SJSA1 (cell line): ENCODE measurements at places on chromosomes 5 and 9. TPM values are rescaled to one million over a fixed set of nuclear protein-coding genes. Genes with fewer than 3 reads are reported as not detected.
A peak's percentile ranks its signal among the peaks of the same experiment; 100 is the strongest.

Gene C5
- 2.4 and 2.7 TPM in 2 replicates for total RNA-seq

Gene PGM5
- total RNA-seq, result 0.03 TPM in 1 of 2 replicates, not detected in the other

Gene ZNF366
- total RNA-seq, result not detected in 2 replicates

Gene ACER2
- total RNA-seq, result 0.75 and 0.82 TPM in 2 replicates

Gene ARID3C
- not detected in 2 replicates for total RNA-seq

Gene SLC22A4
- total RNA-seq, result 3.8 and 4.4 TPM in 2 replicates

Gene TEX48
- total RNA-seq, result not detected in 2 replicates

- H3K27ac ChIP-seq, result no peak overlapping the region
- no peak for DNase-seq
- H3K36me3 ChIP-seq, result no peaks in the 10 kb centered on the region
These were observed 389.6 kb downstream of the KDM4C start for GRCh38 chr9:7147121-7148090.

DNA sequence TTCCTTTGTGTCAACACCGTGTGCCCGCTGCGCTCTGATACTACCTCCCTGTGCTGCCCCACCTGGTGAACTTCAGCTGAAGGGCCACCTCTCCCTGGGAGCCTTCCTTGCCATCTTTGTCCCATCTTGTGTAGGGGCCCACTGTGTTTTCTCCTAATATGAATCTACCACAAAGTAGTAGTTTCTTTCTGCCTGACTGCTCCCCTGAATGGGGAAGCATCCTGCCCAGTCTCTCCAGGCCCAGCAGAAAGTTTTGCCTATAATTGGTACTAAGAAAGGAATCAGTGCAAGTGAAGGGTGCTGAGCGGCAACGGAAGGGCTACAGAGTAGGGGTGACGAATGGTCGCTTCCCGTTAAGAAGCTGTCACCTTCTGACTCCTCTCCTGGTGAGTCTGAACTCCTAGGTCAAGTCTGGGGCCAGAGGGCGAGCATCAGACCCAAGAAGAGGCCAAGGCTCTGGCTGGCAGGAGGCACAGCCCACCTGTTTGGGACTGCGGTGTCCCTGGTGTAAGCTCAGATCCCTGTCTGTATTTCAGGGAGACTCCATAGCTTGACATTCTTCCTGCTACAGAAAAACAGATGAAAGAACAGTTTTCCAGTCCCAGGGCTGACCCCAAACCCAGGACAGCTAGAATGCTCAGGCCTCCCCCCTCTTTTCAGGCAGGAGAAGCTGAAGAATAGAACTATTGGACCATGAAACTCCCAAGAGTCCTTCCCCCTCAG, 24.1 kb downstream of the WWC1 start:
- peak overlapping the region; percentile 82 for H3K27ac ChIP-seq
- H3K4me3 ChIP-seq, result no peak overlapping the region
- peak; percentile 20 for DNase-seq
- no peaks in the 10 kb centered on the region for H3K27me3 ChIP-seq

DNA sequence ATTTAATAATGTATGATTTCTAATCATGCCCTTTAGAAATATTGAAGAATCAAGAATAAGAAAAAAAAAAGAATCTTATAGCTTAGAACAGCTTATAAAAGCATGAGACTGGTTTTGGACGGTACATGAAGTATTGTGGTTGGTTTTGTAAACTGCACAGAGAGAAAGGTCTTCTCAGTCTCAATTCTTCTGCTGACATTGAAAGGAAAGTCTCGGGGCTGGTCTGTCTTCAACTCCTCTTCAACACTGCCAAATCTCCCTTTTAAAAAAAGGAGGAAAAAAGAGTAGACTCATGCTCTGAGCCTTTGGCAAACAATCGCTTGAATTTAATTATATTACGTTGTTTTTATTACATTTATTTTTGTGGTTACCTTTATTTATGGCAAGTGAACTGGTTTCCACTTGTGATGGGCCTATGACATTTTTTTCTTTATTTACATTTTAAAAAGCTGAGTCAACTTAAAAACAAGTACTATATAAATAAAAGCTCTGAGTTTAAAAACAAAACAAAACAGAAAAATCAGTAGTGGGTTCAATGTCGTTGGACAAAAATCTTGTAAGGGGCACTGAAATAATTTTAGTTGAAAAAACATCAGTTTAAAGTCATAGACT, 32.8 kb upstream of the EBF1 start:
- no peaks in the 10 kb centered on the region for H3K27me3 ChIP-seq
- H3K4me3 ChIP-seq, result no peak overlapping the region
- H3K4me1 ChIP-seq, result peaks cover 33% of the 10 kb centered on the region
- H3K27ac ChIP-seq, result peak overlapping the region; percentile 60
- H3K36me3 ChIP-seq, result no peaks in the 10 kb centered on the region
- DNase-seq, result no peak

DNA sequence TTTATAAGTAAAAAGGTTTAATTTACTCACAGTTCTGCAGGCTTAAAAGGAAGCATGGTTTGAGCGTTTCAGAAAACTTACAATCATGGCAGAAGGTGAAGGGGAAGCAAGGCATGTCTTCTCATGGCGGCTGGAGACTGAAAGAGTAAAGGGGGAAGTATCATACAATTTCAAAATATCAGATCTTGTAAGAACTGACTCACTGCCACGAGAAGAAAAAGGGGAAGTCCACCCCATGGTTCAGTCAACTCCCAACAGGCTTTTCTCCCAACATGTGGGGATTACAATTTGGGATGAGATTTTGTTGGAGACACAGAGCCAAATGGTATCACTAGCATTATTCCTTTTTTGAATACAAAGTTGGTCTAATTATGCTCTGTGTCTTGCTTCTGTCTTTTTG, 627.9 kb upstream of the ST8SIA4 start:
- H3K27ac ChIP-seq, result no peak overlapping the region
- no peak overlapping the region for H3K4me3 ChIP-seq
- no peaks in the 10 kb centered on the region for H3K4me1 ChIP-seq
- no peaks in the 10 kb centered on the region for H3K27me3 ChIP-seq
- no peaks in the 10 kb centered on the region for H3K36me3 ChIP-seq
- DNase-seq, result no peak

GRCh38 chr9:26058111-26058895, 380.1 kb upstream of the TUSC1 start:
- DNase-seq, result no peak
- no peaks in the 10 kb centered on the region for H3K36me3 ChIP-seq
- no peak overlapping the region for H3K27ac ChIP-seq
- no peak overlapping the region for H3K4me3 ChIP-seq
- H3K4me1 ChIP-seq, result no peaks in the 10 kb centered on the region

DNA sequence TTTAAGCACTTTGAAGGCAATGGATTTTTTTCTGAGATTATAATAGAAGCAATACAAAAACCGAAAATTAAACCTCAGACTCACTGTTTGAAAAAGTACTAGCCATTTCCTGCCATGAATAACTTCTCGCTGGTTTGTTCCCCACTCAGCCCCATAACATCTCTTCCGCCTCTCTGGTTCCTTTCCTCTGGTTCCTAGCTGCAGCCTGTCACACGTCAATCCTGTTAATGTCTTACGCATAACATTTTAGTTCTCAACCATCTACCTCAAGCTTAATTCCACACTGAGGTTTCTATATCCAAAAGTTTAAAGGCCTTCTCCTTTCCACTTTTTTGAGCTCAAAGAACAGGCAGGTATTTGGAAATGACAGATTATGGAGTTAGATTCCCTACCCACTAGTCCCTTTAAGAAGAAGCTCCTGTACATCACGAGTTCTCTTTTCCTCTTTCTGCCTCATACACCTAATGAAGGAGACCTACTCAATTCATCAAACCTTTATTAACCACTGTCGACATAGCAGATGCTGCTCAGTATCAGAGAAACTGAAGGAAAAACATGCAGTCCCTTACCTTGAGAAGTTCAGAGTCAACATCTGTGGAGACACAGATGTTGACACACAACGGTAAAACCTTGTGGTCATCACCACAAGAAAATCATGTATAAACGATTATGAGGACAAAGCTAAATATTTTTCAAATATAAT, 243.0 kb upstream of the PTGER4 start:
- no peaks in the 10 kb centered on the region for H3K27me3 ChIP-seq
- H3K36me3 ChIP-seq, result no peaks in the 10 kb centered on the region
- no peak overlapping the region for H3K27ac ChIP-seq
- no peak overlapping the region for H3K4me3 ChIP-seq
- peaks cover 7% of the 10 kb centered on the region for H3K4me1 ChIP-seq
- no peak for DNase-seq

DNA sequence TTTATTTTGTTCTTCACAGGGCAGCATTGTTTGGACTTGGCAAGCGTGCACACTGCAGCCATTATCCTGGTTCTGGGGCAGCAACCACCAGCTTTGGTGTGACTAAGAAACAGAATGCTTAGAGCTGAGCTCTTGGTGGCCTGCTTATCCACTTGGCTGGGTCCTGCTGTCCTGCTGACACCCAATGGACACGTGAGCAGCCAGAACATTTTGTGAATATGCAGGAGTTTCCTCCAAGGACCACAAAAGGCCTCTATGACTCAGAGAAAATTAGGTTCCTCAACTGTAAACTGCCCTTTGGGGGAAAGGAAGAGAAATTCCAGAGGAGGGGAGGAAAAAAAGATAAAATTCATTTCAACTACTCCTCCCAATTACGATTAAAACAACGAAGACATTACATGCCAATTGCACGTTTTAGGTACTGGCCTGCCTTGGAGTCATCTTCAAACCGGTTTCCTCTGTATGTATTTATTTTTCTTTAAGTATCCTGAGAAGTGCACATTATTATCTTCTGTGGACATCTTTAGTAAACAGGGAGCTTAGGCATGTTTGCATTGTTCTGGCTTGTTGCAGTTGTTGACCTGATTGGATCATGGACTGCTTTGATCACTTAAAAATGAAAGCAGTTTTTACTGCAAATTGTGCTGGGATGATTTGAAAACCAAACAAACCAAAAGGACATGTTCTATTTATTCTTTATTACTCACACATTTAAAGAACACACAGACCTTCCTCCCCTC, 82.3 kb upstream of the TLE4 start:
- no peaks in the 10 kb centered on the region for H3K36me3 ChIP-seq
- peak overlapping the region; percentile 13 for H3K4me3 ChIP-seq
- peaks cover 13% of the 10 kb centered on the region for H3K4me1 ChIP-seq
- H3K27me3 ChIP-seq, result no peaks in the 10 kb centered on the region

- no peak overlapping the region for H3K4me3 ChIP-seq
- no peak overlapping the region for H3K27ac ChIP-seq
- peak; percentile 70 for DNase-seq
- no peaks in the 10 kb centered on the region for H3K36me3 ChIP-seq
- peaks cover 17% of the 10 kb centered on the region for H3K27me3 ChIP-seq
These were observed 11.1 kb downstream of the GRIN1 start for GRCh38 chr9:137149942-137150616.

GRCh38 chr5:62720031-62720441, 141.4 kb downstream of the LRRC70 start:
- H3K4me3 ChIP-seq, result no peak overlapping the region
- DNase-seq, result no peak
- H3K36me3 ChIP-seq, result no peaks in the 10 kb centered on the region

DNA sequence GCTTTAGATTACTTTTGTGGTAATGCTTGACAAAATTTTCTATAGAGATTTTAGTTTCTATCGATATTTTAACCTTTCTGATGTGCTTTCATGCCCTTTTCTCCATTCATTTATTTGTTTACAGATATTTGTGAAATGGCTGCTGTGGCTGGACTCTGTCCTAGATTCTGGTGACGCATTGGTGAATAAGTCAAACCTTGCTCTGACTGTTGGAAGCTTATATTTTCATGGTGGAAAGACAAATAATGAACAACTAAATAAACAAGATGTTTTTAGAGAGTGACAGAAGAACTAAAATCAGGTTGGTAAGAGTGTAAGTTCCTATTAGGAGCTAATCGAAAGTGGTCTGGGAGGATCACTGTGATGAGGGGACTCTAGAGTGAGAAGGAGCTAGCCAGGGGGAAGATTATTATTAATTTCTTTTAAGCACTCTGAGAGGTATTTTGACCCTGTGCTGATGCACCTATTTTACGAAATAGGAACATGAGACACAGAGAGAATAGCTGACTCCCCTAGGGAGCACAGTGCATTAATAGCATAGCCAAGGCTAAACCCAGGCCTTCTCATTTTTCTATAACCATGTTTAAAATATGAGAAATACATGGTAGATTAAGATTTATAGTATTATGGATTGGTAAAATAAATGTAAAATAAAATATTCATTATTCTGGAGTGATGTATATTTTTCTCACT, 411.9 kb upstream of the ARRDC3 start:
- no peaks in the 10 kb centered on the region for H3K4me1 ChIP-seq
- no peak overlapping the region for H3K27ac ChIP-seq
- DNase-seq, result no peak
- H3K36me3 ChIP-seq, result no peaks in the 10 kb centered on the region
- H3K27me3 ChIP-seq, result no peaks in the 10 kb centered on the region

- H3K36me3 ChIP-seq, result peaks cover 26% of the 10 kb centered on the region
- peak overlapping the region; percentile 97 for H3K4me3 ChIP-seq
- DNase-seq, result no peak
- H3K27ac ChIP-seq, result peak overlapping the region; percentile 50
These were observed 716 bp upstream of the OTULIN start for GRCh38 chr5:14663734-14664269.

GRCh38 chr9:117046666-117047327, 359.7 kb downstream of the TRIM32 start:
- no peak for DNase-seq
- H3K36me3 ChIP-seq, result no peaks in the 10 kb centered on the region
- H3K4me1 ChIP-seq, result no peaks in the 10 kb centered on the region
- no peak overlapping the region for H3K4me3 ChIP-seq
- H3K27me3 ChIP-seq, result no peaks in the 10 kb centered on the region

DNA sequence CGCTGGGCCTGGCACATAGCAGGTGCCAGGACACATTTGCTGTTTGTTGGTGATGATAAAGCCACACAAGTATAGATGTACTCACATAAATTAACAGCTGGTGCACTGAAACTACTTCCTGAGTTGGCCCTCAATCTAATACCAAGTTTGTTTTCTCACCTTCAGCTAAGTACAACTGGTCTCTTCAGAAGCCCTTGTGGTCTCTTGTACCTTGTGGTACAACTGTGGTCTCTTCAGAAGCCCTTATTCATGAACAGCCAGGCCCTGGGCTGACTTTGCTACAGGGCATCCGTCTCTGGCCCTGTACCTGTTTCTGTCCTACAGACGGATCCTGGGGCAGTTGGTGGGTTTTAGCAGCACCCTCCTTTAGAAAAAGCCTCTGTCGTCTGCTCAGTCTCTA, 81.5 kb downstream of the DAB2IP start:
- DNase-seq, result no peak
- no peaks in the 10 kb centered on the region for H3K36me3 ChIP-seq
- no peaks in the 10 kb centered on the region for H3K4me1 ChIP-seq
